NCI-H1048 (cell line): ENCODE measurements at places on chromosomes 5 and 9.

GRCh38 chr5:13081116-13081515 is 863.4 kb downstream of the DNAH5 start:
- no peak for DNase-seq

DNA sequence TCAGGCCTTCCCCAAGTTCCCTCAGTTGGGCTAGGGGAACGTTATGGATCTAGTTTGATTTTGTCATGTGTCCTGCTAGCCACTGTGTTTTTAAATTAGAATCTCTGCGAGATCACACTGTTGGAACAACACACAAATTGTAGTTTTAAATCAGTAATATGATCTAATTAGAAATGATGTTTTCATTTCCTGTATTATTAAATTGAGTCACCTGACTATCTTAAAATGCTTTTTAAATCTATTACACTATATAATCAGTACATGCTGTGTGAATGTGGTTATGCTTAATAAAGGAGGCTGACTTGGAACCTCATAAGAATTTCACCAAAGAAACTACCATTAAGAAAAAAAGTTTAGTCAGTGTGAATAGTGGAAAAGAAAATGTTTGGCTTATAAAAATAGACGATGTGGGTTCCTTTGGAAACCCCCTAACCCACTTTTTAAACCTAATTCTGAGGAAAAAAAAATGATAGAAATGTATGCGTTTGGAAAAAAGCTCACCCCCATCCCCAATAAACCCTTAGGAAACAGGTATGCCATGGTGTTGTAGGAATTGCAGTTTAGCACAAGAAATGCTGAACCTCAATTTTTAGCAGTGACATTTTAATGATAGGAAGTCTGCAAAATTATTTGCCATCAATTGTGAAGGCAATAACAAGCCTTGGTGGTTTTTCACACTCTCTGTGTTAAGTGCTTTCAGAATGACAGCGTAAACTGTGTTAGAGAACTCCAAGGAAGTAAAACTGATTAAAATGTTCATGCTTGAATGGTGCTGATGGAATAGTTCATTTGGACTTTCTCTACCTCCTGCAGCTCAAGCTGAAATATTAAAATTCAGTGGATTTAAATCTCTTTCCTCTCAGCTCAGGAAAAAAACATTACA is 59.0 kb downstream of the TLE4 start:
- DNase-seq = no peak

DNA sequence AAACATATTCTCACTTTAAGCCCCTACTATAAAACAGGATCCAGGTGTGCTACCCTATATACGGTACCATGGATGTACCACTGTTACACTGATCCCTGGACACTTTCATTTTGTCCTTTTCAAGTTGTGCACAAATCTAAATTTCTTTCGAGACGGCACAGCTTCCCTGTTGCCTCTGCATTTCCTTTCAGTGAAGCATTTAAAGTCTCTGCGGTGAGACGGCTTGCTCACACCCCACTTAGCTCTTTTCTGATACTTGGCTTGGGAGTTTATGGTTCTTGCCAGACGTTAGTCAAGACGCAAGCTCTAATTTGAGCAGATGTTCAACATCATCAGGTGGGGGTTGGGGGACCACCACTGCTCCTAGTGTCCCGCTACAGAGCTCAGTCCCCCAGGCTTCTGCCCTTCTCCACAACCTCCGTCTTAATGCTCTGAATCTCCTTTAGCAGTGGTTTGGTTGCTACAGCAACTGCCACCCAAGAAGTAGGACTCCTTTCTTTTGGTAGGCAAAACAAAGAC is 15.8 kb downstream of the F2RL2 start:
- DNase-seq = no peak

DNA sequence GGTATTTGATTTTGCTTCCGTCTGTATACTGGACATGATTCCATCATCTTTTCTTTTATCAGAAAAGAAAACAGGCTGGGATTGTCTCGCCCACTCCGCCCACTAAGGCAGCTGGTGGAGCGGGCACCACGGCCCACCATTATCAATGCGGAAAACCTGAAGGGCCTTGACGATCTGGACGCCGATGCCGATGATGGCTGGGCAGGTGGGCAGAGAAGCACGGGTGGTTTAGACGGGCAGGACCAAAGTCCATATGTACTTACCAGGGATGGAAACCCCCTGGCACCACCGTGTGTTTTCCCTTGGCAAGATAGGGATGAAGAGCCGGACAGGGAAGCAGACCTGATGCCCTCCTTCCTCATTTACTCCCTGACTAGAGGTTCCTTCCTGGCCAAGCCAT is 53.7 kb downstream of the PRRC2B start:
- no peak for DNase-seq

DNA sequence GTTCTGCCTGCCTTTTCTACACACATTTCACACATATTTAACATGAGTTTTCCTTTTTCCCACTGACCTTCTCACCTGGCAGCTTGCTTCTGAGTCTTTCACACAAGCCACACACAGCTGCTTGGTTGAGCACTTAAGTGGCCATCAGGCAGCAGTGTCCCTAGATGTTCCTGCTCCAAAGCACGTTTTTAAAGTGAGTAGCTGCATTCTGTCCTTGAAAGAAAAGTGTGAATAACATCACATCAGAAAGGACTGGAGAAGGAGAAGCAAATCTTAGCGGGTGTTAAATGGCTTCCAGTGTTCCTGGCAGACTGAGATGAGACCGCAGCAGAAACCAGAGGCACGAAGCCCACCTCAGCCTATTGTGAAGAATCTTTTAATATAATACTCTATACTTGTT is 209.2 kb upstream of the IRX4 start:
- DNase-seq = no peak

DNA sequence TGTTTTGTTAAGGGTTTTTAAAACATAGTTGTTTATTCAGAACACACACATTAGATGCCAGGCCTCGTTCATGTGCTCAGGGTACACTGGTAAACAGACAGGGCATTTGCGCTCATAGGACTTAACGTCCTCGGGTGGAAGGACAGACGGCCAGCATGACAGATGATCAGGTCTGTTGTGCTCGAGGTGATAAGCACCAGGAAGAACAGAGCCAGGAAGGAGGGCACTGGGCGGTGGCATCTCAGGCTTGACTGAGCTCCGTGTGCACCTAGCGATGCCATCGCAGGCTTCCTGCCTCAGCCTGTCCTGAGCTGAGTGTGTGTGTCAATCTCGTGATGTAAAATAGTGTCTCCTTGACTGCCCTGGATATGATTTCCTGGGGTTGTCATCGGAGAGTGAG is 96.5 kb downstream of the EHMT1 start:
- DNase-seq = no peak

DNA sequence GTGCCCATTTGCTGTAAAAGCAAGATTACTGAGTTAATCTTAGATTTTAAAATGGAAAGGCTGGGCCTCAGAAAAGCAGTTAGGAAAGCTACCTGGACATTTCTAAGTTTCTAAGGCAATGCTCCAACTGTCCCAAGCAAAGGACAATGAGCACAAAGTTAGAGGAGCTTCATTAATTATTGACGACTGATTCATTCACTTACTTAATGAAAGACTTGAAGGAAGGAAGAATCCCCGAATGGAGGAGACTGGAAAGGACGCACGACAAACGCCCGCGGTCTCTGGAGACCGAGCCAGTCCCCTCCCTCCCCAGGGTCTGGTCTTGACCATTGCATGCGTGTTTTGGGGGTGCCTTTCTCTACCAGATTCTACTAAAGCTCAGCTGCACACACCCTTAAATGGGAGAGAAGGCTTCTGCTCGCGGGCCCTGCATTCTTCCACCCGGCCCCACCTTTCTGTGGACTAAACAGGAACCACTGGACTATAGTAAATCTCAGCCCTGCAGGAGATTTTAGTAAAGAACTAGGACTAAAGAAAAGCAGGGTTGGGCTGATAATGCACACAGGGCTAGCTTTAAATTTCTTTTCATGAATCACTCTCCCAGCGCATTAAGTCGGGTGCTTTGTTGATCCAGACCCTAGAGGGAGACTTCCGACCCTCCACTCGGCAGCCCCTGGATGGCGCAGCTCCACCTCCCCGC is 44.8 kb downstream of the CTSL start:
- no peak for DNase-seq

DNA sequence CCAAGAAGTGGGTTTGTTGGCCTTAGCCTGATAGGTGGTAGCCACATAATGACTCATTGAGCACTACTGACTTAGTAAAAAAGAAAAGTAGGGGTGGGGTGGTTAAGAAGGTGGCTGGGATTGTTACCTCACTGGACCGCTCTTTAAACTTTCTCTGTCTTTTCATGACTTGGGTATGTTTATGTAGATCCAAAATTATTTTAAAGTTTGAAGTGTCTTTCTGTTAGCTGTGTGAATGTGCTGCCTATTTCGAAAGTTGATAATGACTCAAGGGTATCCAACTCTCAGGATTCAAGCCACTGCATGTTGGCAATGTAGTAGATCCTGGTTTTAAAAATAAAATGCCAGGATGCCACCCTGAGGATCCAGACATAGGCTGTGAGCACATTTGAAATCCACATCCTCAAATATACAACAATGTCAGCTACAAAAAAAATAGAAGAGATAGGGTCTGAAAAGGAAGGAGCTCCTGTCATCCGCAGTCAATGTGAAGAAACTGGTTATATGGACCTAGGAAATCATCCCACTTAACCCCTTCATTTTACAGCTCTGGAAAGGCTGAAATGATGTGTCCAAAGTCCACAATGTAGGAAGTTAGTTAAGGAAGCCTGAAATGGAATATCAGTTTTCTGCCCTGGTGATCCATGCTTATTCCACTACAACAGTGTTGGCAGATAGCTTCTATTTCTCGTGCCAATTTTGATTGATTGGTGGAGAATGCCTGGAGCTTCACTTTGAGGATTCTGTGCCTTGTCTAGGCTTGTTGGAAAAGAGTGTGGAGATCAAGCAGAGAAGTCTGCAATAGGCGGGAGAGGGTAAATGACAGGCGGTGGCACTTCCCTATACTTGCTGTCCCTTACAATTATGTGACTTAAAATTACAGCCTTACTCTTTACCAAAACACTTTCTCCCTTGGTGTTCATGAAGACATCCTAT is 23.4 kb downstream of the ZNF462 start:
- DNase-seq = no peak
